Mononuclear cell (primary cell): ENCODE measurements at places on chromosomes 1 and 21. TPM values are rescaled to one million over a fixed set of nuclear protein-coding genes. Genes with fewer than 3 reads are reported as not detected.

Gene NCF2
- total RNA-seq = 184 TPM

Gene S100A14
- total RNA-seq = not detected

Gene PGLYRP3
- total RNA-seq = not detected

Gene KRTAP24-1
- total RNA-seq = not detected

Gene LCA5L
- total RNA-seq = not detected
